NCI-H1048 (cell line): ENCODE measurements at places on chromosomes 16 and 17.
A peak's percentile ranks its signal among the peaks of the same experiment; 100 is the strongest.

- DNase-seq, result no peak
These were observed 31.3 kb upstream of the ABCC3 start for GRCh38 chr17:50603340-50603739.

DNA sequence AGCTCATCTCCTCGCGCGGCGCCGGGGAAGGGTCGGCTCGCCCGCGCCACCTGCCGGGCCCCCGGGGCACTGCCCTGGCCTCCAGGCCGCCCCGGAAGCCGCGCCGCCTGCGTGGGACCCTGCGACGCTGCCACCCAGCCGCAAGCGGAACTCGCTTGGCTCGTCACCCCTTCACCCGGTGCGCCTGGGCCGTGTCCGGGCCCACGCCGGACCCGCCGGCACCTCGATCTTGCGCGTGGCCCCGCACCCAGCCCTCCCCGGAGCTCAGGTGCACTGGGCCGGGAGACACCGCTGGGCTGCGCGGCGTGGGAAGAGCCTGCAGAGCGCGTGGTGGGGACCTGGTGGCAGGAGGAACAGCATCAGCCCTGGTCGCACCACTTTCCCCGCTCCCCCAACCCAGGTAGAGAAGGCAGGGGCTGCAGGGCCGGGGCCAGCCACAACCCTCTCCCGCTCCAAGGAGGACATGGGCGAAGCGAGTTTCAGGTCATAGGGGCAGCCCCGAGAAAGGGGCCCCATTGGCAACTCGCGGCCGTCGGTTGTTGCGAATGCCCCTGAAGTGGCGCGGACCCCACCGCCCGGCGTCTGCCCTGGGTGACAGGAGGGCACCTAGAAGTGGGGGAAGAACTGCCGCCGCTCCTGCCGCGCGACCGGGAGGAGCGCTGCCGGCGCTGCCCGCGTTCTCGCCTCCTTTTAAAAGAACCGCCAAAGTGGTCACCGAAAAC is 363 bp upstream of the MIF4GD start:
- no peak for DNase-seq

DNA sequence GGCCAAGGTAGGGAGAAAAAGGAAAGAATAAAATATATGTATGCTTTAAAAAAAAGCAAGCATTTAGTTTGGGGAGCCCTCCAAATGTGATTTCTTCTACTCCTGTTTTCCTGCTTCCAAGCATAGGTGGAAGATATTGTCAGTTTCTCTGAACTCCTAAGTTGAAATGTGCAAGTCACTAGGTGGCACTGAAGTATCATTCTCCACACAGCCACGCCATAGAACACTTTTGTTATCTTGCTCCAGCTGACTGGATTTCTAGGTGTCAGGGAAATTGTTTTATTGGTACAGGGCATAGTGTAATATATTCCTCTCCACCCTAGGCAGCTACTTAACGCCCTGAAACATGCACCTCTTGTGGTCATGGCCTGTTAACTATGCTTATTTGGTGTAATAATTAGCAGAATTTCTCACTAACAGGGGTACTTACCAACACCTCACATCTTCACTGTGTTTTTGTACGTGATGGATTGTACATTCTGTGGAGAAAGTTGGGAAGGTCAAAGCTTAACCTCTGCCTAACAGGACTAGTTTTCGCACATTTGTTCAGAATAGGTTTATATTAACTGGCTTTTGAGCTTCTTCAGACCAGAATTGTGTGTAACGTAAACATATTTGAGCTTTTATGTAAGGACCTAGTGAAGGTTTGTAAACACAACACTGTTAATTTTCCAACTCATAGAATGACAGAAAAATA is 69.3 kb downstream of the FTO start:
- no peak for DNase-seq

DNA sequence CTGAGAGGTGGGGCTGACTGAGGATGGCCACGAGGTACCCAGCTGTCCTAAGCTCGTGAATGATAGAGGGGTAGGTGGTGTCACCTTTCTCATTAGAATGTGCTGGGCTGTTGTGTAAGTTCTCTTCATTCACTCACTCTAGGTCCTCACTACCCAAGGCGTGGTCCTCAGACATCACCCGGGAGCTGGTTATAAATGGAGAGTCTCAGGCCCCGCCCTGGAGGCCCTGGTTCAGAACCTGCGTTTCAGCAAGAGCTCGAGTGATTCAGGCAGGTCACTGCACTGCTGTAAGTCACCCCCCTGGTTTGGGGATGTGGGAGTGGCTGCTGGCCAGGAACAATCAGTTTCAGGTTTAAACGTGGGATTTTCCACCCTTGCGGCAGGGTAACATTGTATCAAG is 139.8 kb downstream of the FOXL1 start:
- DNase-seq, result no peak

- no peak for DNase-seq
These were observed 11.0 kb upstream of the CAPNS2 start for GRCh38 chr16:55555436-55555835.

DNA sequence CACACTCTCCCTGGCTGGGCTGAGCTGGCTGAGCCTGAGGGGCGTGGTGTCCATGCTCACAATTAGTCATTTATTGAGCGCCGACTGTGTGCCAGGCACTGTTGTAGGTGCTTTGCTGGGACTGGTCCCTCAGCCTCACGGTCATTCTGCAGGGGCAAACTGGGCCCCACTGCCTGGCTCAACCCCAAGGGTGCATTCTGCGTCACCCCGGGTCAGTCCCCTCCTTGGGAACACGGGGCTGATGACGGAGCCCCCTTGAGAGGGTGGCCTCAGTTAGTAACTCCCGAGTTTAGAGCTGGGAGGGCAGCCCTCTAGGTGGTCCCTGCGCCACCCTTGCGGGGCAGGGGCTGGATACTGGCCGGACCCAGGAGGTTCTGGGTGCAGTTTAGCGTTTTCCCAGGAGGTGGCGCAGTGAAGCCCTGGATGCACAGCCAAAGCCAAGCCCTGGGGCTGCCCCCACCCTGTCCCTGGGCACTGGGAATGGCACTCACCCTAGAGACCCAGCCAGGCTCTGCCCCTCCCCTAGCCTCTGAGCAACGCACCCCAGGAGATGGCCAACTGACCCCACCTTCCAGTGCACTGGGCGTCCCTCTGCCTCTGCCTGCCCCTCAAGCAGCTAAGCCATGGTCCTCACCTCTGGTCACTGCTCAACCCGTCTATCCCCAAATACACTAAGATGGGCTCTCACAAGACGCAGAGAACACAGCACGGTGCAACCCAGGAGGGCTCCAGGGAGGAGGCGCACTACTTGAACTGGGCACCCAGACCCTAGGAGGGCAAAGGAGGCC is 243.2 kb upstream of the GSE1 start:
- no peak for DNase-seq

DNA sequence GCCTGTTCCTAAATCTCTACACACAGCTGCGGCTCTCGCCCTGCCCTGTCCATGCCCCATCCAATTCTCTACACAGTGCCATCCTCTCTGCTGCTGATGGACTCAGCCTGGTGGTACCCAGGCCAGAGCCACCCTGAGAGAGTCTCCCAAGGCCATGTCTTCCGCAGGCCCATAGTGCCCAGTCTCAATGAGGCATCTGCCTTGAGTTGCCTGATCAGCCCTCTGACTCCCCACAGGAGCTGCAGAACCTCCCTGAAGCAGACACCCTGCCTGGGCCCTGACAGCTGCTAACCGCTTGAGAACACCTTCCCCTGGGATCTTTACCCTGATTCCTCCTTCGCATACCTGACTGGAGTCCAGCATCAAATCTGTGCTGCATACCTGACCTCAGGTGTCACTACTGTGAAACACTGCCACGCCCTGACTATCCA is 13.3 kb downstream of the TSPOAP1 start:
- DNase-seq, result no peak

GRCh38 chr17:10633738-10634379 is 23.2 kb downstream of the MYH3 start:
- no peak for DNase-seq

DNA sequence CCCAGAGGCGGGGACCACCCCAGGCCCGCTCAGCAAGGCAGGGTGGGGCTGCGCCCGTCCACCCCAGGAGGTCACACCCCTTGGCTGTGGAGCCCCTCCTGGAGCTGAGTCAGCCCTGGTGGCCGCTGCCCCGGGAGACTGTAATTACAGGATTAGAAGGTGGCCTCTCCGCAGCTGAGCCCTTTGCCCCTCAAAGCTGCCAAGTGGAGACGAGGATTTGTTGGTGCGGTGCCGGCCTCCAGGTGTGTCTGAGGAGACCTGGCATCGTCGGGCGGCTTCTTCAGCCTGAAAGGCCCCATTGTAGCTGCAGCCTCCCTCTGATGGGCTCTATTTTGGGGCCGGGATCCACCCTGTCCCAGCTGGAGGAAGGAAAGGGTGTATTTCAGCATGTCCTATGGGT is 22.7 kb upstream of the SPNS2 start:
- DNase-seq, result no peak

GRCh38 chr16:87628940-87629339 is 26.6 kb downstream of the JPH3 start:
- no peak for DNase-seq

GRCh38 chr17:35731239-35731916 is at the start of gene RASL10B:
Gene RASL10B, plus strand, starts transcription at chr17:35731639. Its CDS starts 3,546 bp downstream, at chr17:35735185.
- no peak for DNase-seq

- no peak for DNase-seq
These were observed 297.0 kb downstream of the MAP2K6 start for GRCh38 chr17:69711541-69711940.

DNA sequence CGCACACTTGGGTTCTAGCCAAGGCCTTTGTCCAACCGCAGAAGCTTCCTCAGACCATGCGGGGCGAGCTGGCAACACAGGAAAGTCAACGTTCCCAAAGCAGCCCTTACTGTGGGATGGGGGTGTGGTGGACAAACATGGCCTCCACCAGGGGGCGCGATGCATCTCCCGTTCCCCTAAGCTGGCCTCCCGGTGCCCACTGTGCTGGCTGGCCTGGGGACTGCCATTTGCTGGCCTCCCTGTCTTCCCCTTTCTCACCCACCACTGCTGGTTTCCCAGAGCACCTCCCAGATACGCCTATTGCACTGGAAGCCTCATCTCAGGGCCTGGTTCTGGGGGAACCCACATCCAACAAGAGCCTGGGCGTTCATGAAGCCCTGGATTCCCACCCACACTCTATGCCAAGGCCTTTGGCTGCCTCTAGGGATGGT is 145.3 kb downstream of the IRF8 start:
- DNase-seq, result no peak

GRCh38 chr17:46266656-46267544 is 28.0 kb upstream of the LRRC37A start:
- peak; percentile 88 for DNase-seq

- no peak for DNase-seq
These were observed 1.2 kb upstream of the YPEL2 start for GRCh38 chr17:59330053-59330942.

DNA sequence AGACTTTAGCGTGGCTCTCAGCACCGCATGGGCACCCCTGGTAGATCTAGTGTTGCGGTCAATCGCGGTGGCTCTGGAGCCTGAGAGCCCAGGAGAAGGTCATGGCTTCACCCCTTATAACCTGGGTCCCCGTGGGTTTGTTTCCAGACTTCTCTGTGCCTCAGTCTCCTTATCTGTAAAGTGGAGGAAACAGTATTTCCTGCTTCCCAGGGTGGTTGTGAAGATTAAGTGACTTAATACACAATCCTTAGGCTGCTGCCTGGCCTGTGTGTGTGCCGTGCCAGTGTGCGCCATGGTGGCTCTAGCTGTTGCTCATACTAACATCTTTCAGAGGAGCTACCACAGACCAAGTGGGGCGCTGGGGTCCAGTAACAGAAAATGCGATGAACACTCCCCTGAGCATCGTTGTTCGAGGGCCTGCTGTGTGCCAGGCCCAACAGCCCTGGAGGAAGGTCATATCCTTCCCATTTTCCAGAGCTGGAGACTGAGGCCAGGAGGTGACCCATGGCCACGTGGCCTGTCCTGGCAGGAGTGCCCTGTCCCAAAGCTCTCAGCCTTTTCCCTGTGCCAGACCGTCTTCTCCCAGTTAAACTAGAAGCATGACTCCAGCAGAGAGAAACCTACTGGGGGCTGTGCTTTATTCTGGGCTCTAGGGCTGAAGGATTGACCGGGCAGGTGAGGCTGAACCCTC is 70.1 kb downstream of the CMIP start:
- no peak for DNase-seq

DNA sequence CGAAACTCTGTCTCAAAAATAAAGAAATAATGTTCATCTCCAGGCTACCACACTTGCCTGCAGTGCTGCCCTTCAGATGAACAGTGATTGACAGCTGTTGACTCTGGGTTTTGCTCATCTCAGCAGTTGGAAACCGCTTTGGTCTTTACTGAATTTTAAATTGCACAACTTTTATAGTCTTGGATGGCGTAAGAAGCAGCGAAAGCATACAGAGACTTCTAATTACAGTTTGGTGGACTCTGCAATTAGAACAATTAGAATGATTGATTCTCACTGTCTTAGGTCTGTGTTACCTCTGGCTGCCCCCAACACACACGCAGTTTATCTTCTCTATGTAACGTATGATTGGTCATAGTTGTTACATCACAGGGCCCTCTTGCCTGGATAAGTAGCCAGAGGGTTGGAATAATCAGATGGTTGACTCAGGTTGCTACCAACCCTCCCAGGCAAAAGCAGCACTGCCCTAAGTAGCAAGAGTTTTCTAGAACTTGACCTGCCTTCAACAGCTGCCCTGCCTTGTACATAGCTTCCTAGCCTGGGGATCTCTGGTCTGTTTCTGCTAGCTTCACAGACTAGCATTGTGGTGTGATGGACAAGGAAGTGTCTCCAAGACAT is 1.9 kb upstream of the NAT9 start:
- no peak for DNase-seq

- DNase-seq, result no peak
These were observed 23.0 kb downstream of the NSMCE1 start for GRCh38 chr16:27245276-27246172.

DNA sequence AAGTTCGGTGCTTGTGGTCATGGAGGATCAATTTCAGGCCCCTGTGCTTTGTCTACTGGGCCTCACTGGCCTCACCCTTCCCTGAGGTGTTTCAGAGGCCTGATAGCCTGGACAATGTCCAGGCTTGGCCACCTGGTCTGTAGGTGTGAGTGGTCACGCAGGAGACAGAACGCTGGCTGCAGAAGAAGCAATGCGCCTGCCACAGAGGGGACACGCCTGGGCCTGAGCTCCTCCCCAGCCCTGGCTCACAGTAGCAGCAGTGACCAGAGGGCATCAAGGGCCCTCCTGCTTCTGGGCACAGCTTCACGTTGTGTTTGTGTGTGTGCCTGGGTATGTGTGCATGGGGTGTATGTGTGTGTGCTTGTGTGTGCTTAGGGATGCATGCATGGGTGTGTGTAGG is 1.9 kb upstream of the PITPNM3 start:
- no peak for DNase-seq

GRCh38 chr16:14608111-14608566 is 21.9 kb downstream of the PARN start:
- DNase-seq, result no peak

DNA sequence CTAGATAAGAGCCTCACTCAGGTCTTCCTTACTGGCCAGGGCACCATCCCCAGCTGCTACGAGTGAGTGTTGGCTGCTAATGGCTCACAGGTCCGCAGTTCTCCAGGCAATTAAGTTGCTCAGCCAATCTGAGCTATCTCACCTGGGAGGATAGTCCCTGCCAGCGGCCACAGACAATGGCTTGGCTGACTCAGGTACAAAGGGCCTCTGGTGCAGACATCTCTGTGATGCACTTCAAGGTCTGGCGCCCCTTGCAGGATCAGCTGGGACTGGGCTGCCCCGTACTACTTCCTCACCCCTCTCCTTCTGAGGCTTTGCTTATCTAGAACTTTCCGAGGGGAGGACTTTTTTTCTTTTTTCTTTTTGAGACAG is 49.2 kb upstream of the EMP2 start:
- no peak for DNase-seq
